ENCODE measurements at places on chromosomes 12 and 14.

DNA sequence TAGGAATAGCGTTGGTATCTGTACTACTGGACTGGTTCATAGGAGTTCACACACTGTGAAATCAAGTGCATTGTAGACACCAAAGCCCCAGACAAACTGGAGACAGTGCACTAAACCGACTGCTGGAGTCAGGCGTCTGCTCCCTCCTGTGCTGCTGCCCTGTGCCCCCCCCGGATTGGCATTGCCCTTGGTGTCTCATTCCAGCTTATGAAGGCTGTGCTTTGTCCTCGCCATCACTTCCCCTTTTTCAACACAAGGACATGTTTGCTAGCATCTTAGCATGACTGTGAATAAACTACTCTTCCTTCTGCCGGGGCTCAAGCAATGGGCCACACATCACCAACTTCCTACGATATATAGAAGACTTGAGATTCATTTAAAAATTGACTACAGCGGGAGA is 84.0 kb downstream of the TMCC3 start:
- DNase-seq: no peak

GRCh38 chr12:92338671-92339070 is 193.0 kb upstream of the BTG1 start:
- DNase-seq: peak; percentile 12

GRCh38 chr12:56676851-56677580 is 11.1 kb downstream of the PTGES3 start:
- no peak for DNase-seq

- no peak for DNase-seq
These were observed 60.0 kb downstream of the PLEKHG7 start for GRCh38 chr12:92762773-92763172.

GRCh38 chr14:62138593-62138992 is 376.4 kb downstream of the SNAPC1 start:
- DNase-seq: no peak

GRCh38 chr14:32908196-32909084 is 30.2 kb upstream of the NPAS3 start:
- DNase-seq: peak; percentile 68

DNA sequence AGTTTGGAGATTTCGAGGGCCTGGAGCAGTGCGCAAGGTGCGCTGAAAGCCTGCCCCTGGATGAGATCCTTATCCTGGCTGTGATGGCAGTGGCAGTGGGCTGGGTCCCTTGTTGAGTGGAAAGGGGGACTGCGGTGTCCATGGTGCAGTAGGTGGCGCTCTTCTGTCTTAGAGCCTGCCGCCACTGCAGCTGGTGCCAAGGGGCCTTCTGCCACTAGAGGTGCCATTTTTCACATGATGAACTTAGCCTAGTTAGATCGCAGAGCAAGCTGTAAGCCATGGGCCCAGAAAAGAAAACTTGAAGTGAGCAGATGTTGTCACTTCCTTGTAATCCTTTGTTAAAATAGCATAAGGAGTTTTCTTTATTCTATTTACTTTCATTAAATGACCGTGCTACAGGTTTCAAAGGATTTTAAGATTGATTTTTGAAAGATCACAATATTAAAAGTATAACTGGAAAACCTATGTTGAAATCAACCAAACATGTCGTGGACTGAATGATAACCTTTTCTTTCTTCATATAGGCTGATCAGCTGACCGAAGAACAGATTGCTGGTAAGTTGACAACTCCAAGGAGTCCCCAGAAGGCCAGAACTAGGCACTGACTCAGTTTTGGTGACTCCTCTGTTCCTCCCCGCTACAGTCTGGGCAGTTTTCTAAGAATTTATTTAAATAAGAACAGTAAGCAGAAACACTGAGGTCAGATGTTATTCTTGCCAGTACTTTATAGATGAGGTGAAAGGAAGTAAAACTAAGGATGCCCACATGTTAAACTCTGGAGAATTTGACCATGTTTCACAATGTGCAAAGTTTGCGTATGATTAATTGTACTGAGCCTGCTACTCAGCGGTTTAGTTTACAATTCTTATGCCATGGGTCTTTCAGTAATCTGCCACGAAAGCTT is 3.0 kb downstream of the CALM1 start:
- peak; percentile 74 for DNase-seq

DNA sequence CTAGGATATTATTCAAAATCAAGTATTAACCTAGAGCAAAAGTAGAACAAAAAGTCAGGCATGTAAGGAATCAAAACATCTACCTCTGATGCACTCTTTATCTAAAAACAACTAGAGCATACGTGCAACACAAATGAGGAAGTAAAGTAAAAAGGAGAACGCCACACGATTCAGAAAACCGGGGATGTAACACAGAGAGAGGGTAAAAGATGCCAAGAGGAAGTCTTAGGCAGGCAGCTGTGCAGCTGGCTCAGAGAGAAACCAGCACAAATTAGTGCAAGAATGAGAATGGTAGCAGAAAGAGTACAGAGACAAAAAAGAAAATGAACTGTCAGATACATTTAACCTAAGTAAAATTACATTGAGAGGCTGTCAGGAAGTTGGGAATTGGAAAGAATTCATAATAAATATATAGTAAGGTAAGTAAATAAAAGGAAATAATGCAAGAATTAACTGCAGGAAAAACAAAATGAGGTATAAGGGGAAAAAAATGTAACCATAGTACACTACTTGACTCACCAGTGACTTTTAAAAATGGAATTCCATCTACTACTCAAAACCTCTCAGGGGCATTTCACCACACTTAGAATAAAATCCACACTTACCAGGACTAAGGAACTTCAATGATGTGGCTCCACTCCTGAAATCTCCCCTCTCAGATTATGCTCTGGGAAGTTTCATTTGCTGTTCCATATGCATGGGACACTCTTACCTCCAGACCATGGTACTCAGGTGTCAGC is 17.1 kb downstream of the BCAT1 start:
- no peak for DNase-seq

- DNase-seq: no peak
These were observed 33.6 kb downstream of the SSH1 start for GRCh38 chr12:108823804-108824203.

- no peak for DNase-seq
These were observed 299.4 kb upstream of the NOVA1 start for GRCh38 chr14:26897196-26897595.

DNA sequence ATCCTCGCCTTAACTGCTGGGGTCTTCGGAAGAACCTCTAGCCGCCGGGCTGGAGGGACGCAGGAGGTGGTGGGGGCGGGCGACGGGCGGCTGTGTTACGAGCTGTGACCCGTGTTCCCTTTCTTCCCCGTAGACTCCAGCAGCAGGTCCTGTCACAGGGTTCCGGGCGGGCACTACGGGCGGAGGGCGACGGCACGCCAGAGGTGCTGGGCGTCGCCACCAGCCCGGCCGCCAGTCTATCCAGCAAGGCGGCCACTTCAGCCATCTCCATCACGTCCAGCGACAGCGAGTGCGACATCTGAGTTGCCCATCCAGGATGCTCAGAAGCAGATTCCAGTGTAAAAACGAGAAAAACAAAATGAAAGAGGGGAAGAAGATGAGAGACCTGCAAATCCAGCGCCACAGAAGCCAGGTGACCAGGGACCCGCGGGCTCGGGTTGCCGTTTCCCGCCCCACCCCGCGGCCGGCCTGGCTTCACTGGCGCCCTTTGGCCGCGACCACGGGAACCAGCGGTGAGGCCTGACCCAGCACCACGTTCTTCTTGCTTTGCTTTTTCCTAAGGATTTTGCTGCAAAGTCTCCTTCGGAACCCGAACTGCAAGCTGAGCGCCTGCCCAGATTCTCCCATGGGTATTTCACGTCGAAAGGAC is 2.1 kb downstream of the SIX6 start:
- no peak for DNase-seq

DNA sequence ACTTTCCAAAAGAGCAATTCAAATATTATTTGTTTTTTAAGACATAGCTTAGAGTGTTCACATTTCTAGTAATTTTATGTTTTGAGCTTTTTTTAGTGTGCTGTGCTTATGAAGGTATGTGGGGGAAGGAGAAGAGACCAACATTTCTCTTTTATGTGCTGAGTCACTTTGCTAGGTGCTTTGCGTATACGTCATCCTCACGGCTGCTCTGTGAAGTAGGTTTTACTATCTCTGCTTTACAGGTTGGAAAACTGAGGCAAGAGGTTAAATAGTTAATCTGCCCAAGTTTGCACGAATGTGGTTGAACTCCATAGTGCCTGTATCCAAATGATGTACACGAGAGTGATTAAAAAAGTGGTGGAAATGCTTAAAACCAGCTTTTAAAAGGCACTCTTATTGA is 75.9 kb downstream of the AEBP2 start:
- DNase-seq: no peak

- no peak for DNase-seq
These were observed 283.8 kb downstream of the VRK1 start for GRCh38 chr14:97080991-97081390.

Measured in fibroblast of skin of left quadriceps (primary cell).